ENCODE measurements at places on chromosomes 4 and X.

GRCh38 chr4:14743601-14744000 is 258.7 kb upstream of the CPEB2 start:
- peak; percentile 78 for DNase-seq

DNA sequence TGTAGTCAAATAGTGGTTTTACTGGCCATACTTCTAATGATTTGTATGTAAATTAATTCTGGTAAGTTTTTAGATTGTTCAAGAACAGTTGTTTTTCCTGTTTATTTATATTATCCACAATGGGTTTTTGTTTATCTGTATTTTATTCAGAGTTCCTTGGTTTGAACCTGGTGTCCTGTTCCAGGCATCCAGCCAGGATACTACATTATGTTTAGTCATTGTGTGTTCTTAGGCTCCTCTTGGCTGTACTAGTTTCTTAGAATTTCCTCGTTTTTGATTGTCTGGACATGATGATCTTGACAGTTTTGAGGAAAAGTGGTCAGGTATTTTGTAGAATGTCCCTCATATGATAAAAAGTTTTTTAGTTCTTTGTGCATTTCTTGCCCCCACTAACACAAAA is 7.8 kb downstream of the TIGD2 start:
- DNase-seq: no peak

GRCh38 chr4:2336659-2337058 is 74.8 kb upstream of the MXD4 start:
- DNase-seq: no peak

- no peak for DNase-seq
These were observed 38.3 kb upstream of the LGI2 start for GRCh38 chr4:25069014-25069413.

- DNase-seq: no peak
These were observed 67.6 kb downstream of the EIF4E start for GRCh38 chr4:98861100-98861884.

GRCh38 chr4:30950737-30951136 is 230.6 kb downstream of the PCDH7 start:
- DNase-seq: no peak

GRCh38 chrX:118221733-118222132 is 105.1 kb upstream of the KLHL13 start:
- DNase-seq: no peak

- no peak for DNase-seq
These were observed 116.3 kb upstream of the PNPLA4 start for GRCh38 chrX:8043546-8043945.

- DNase-seq: no peak
These were observed 68.0 kb upstream of the ATXN3L start for GRCh38 chrX:13387666-13388494.

DNA sequence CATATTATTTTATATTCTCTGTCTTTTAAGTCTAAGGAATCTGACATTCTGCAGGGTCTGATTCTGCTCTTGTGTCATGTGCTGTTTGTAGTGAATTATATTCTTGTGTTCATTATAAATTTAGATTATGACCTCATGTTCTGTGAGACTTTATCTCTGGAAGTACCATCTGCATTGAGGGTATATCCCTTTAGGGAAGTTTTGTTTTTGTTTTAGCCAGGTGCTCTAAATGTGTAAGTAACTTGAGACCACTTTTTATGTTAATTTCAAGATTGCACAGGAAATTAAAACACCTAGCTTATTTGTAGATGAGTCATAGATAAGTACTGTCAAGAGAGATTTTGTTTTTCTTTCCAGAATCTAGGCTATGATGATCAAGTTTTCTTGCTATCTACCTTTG is 35.0 kb upstream of the DKK2 start:
- DNase-seq: no peak

GRCh38 chrX:119981286-119982070 is 37.9 kb upstream of the NKAP start:
- DNase-seq: no peak

DNA sequence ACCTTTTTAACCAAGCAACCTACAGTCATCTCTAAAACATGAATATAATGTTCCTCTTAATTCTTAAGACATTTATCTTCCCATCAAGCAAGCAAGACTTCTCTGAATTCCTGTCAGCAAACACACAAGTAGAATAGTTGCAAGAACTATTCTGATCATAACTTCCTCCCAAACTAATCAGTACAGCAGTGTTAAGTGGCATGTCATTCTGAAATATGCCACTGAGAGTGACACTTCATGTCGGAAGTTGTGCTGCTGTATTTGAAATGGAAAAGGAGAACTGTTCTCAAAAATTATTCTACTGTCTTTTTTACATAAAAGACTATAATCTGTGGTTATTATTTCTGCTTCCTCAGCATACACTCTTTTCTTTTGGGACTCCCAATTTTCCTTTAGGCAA is 546.6 kb downstream of the PCDH18 start:
- no peak for DNase-seq

DNA sequence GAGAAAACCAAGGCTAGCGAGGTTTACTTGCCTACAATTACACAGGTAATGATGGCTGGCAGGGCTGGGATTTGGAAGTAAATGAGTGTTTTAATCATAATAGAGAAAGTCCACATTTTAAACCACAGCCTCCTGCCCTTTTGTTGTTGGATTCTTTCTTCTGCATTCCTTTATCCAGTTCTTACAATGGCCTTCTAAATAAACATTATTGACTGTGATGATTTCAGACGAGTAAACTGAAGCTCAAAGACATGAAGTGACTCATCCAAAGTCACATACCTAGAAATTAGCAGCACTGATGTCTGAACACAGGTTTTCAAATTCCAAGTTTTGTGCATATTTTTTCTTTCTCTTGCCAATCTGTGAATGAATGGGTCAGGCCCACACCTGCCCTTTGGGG is 51.2 kb upstream of the C1QTNF7 start:
- DNase-seq: peak; percentile 42

- peak; percentile 8 for DNase-seq
These were observed 712 bp downstream of the PNPLA4 start for GRCh38 chrX:7926501-7926900.

- DNase-seq: no peak
These were observed 658.2 kb downstream of the CENPC start for GRCh38 chr4:66887061-66887460.

DNA sequence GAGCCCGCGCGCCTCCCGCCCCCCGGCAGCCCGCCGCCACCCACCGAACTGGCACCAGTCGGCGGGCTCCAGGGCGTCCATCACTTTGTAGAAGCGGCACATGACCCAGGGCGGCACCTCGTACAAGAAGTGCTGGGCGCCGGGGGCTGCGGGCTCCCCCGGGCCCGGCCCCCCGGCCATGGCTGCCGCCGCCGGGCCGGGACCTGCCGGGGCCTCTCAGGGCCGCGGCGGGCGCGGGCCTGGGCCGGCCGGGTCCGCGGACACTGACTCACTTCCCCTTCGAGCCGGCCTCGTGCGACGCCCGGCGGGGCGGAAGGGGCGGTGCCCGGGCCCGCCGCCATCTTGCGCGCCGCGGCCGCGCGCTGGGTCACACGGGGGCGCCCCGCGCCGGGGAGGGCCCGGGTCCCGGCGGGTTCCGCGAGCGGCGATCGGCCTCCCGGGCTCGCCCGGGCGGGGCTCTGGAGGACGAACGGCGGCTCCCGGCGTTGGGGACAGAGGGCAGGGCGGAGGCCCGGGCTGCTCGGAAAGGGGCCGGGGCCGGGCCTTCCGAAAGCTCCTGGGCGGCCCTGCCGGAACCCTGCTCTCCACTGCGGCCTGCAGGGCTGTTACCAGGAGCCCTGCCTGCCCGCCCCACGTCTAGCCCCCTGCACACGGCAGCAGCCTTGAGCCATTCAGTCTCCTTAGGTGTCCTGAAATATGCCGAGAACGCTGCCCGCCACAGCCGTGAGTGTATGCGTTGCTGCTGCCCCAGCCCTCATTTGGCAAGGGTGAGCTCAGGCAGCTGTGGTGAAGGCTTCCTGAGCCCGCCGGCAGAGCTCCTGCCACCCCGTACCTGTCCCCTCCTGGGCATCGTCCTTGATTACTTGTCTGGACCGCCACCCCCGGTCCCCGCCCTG is at the start of gene IRAK1:
IRAK1 (minus strand) TSS at position 270 of the 896 bp plus-strand sequence; CDS start at position 180, 90 bp downstream.
- DNase-seq: peak; percentile 41

GRCh38 chrX:87516717-87517121 is 883 bp upstream of the KLHL4 start:
- DNase-seq: peak; percentile 91

DNA sequence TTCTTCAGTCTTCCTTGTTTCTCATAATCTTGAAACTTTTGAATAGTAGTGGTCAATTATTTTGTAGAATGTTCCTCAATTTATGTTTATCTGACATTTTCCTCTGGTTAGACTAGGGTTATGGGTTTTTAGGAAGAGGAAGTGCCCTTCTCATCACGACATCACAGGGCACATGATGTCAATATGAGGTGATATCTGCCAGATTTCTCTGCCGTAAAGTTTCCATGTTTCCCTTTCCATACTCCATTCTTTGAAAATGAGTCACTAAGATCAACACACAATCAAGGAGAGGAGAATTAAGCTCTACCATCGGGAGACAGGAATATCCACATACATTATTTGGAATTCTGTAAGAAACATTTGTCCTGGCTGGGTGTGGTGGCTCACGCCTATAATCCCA is 28.4 kb downstream of the RP2 start:
- DNase-seq: peak; percentile 56

DNA sequence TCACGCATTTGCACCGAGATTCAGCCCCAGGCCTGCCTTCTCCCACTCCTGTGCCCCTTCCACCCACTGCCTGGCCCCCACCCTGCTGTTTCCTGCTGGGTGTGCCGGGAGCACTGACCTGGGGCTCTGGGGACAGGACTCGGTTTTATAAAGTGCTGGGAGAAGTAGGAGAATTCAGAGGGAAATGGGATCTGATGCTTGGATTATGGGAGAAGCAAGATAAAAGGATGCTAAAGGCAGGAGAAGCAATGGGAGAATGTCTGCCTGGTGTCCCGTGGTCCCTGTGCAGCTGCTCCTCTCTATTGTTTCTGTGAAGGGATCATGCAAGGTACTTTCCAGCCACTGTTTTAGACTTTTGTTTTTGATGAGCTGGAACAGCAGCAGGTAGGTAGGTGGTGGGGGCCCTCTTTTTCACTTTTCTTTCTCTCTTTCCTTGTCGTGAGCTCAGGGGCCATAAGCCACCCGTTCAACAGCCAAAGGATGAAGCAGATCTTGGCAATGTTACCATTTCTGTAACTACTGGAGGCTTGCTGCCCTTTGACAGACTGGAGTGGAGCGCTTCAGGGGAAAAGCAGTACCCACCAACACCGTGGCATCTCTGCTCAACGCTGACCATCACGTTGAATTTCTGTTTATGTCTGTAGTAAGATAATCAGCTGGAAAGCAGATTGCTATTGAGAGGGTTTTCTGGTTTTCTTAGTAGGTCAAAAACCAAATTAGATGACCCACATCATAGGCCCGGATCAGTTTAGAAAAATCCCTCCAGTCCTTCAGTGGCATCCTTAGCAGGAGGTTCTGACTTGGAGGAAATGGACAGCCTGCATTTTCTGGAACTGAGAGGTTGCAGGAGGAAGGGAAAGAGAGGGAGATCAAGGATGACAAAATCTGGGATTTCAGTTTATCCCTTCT is 63.8 kb upstream of the ENPP6 start:
- DNase-seq: no peak

- peak; percentile 40 for DNase-seq
These were observed 7.9 kb downstream of the TRIM2 start for GRCh38 chr4:153211986-153212728.

DNA sequence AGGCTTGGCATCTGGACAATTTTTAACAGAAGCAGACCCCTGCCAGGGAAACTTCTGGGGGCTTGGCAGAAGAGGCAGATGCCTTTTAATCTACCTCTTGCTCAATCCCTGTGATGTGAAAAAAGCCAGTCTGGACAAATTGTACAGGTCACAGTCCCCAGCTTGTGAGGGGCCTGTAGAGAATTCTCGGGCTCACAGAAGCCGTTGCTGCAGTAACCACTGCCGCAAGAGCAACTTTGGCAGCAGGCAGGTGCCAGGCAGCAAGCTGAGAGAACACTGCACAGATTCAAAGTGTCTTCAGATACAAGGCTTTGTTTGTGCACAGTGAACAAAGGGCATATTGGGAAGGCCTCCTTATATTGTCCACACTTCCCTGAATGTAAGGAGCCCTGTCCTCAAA is 11.7 kb downstream of the GPKOW start:
- no peak for DNase-seq

- peak; percentile 43 for DNase-seq
These were observed 41.6 kb downstream of the TIGD2 start for GRCh38 chr4:89152972-89153371.

- DNase-seq: no peak
These were observed 946 bp downstream of the ANXA3 start for GRCh38 chr4:78552389-78553042.

DNA sequence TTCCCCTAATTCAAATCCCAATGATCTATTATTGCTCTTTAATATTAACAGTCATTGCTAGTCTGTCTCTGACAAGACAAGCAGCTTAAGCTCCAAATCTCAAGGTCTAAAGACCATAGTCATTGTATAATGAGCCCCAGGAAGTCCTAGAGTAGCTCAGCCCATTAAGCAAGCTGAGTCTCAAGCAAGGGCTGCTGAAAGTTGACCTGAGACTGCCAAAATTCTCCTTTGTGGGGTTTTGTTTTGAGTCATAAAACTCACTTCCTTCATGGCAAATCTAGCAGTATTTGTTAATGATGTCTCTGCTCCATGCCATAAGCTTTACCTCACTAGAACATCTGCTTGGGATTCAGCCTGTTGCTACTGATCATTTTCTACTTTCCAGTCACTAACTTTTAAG is 313.2 kb downstream of the ANTXR2 start:
- no peak for DNase-seq

DNA sequence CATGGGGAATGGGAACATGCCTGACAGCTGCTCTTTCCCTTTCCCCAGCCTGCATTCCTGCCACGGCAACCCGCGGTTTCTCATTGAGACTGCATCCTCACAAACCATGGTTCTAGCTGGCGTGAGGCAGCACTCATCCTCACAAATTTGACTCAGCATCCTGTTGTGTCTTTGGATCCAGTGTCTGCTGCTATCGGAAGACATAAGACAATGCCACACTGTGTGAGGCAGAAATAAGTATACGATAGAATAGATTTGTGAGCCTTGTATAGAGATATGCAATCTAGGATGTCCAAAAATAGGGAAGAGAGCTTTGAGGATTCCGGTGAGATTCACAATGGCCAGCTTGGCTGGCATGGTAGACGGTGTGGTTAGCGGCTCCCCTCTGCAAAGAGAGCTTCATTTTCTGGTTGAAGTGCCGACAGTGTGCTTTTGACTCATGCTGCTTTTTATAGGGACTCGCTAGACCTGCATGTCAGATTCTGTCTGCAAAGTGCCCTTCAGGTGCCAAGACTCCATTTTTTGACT is 161.3 kb upstream of the PSAPL1 start:
- no peak for DNase-seq

DNA sequence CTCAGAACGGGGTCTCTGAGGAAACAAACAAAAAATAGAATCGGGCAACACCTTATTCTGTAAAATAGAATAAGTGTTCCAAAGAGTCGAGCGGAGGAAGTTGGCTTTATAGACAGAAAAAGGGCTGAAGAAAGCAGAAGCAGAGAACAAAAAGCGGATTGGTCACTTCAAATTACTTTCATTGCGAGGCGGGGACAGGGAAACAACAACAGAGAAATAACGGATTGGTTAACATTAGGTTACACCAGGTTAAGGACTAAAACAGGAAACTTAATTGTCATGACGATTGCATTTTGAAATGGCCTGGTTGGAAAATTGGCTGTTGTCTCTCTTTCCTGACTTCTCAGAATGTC is 433 bp upstream of the COQ2 start:
- peak; percentile 62 for DNase-seq

- no peak for DNase-seq
These were observed 71.9 kb downstream of the KDM6A start for GRCh38 chrX:44944894-44945293.

- DNase-seq: no peak
These were observed 8.1 kb downstream of the ACSL1 start for GRCh38 chr4:184817494-184818215.
